ENCODE measurements at places on chromosomes 1 and 21.

DNA sequence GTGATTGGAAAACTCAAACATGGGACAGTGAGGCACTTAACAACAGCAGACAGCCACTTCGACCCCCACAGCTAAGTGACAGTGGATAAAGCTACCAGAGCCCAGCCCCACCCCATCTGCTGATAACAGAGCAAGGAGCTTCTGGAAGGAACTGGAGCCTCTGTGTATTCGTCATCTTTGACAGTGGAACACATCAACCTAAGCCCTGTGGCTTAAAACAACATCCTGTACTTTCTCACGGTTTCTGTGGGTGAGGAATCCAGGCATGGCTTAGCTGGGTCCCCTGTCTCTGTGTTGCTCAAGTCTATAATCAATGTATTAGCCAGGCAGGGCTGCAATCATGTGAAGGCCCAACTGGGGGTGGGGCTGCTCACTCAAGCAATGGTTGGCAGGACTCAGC, 18.4 kb upstream of the SIPA1L2 start:
- no peak for DNase-seq

DNA sequence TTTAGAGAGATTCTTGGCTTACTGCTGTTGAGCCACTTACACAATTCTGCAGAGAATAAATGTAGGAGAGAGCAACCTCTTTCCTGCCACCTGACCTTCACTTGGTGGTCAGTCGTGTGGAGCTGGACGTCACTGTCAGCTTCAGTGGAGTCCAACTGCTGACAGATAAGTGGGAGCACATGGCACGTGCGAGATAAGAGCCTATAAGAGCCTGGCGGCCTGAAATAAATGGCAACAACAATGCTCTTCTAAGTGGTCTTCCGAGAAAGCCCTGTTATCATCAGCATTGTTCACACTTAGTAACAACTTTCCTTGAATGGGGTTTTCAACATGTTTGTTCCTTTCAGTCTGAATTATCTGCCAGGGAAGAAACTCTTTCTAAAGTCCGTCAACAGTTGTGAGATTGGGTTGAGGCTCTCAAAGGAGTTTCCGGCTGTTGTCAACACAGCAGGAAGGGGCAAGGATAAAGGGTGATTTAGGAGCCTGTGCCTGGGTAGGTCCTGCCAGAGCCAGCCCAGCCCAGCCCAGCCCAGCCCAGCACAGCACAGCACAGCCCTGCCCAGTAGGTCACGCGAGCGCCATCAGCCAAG, 57.2 kb upstream of the RUNX1 start:
- no peak for DNase-seq

GRCh38 chr1:86429835-86430234, 5.9 kb downstream of the CLCA2 start:
- DNase-seq, result no peak

DNA sequence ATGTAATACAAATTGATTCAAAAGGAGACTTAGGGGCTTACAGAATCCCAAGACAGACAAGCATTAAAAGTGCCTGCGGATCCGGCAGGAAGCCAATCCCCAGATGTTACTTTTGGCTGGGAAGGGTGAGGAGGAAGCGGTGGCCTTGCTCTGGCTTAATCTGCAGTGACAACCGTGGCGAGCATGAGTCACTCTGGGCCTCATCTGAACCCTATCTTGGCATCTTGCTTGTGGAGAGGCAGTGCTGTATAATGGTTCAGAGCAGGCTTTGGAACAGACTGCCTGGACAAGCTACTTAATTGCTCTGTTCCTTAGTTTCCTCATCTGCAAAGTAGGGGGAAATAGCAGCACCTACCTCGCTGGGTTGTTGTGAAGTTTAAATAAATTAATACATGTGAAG, 74.1 kb downstream of the XCL2 start:
- DNase-seq, result peak; percentile 34

DNA sequence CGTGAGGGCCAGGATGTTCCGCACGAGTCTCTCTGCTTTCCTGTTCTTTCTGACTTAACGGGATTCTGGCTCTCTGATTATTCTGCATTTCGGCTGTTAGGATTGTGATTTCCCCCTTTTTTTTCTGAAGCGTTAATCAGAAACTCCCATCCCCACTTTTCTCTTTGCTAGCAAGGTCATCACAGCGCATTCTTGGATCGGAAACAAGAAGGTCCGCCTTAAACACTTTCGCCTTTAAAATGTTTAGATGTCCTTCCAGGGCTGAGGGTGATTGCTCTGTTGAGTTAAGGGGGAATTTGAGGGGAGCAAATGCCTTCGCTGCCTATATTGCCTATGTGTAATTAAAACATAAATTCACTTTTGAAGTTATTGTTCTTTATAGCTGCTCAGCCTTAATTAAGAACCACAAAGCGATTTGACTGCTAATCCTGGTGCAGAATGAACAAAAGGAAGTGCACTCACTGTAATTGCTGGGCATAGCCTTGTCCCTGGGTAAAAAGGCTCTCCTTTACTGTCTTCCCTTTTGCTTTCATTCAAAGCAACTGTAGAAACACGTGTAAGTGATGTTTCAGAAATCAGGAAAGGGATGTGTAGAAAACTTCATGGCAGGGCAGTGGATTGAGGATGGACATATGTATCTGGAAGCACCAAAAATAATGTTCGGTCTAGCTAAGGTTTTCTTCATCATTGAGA, 1.2 kb downstream of the LAMC1 start:
- no peak for DNase-seq

- DNase-seq, result no peak
Observed at GRCh38 chr1:15678578-15678977, 5.5 kb upstream of the PLEKHM2 start.

GRCh38 chr1:203026666-203027663, 674 bp downstream of the PPFIA4 start:
- DNase-seq, result no peak

- DNase-seq, result no peak
Observed at GRCh38 chr1:192660613-192661012, 24.7 kb downstream of the RGS13 start.

DNA sequence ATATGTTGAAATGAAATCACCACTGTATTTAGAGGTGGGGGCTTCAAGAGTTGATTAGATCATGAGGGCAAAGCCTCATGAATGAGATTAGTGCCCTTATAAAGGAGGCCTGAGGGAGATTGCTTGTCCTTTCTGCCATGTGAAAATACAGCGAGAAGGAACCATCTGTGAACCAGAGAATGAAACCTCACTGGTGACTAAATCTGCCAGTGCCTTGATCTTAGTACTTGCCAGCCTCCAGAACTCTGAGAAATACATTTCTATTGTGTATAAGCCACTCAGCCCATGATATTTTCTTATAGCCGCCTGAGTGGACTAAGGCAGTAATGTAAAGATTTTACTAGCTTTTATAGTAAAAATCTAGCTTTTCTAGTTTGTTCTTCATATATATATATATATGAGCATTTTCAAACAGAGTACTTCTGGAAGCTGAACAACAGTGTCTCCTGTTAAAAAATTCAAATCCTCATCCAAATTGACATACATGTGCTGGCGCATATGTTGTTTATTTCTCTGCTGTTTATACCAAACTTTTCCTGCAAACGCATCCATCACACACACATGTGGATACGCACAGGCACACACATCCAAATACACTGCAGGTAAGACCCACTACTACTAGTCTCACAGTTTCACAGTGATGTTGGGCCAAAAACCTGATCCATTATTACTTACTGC, 213.1 kb downstream of the RGS7 start:
- DNase-seq, result no peak

DNA sequence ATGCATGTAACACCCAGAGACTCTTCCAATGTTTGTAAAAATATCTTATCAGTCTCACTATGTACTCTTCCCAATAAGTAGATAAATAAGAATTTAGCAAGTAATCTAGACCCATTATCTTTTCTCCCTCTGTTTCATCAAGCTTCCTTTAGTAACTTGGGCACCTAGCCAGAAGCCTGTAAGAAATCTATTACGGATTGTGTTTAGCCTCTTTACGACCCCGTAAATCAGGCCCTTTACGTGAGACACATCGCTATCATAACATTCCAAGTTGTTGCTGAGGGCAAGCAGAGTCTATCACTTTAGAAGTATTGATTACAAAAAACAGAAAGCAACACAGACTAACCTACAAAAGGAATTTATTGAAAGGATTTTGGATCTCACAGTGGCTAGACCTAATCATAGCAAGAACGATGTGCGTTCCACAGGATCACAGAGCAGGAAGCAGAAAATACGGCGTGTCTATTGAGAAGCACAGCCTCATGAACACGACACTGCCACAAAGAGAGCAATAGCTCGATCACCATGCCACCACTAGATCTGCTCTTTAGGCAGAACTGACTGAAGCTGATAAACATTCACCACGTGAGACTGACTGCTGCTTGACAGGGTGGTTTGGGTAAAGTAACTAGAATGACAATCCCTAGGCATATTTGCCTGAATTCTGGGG, 922.1 kb downstream of the AMY1C start:
- DNase-seq, result peak; percentile 23

- no peak for DNase-seq
Observed at GRCh38 chr1:214954617-214954949, 128.0 kb upstream of the KCNK2 start.

GRCh38 chr21:43874085-43874805, 9.2 kb downstream of the AGPAT3 start:
- DNase-seq, result no peak

GRCh38 chr1:232033285-232033684, 406.7 kb downstream of the DISC1 start:
- peak; percentile 10 for DNase-seq

- no peak for DNase-seq
Observed at GRCh38 chr21:44057960-44058651, 46.0 kb downstream of the TRAPPC10 start.

DNA sequence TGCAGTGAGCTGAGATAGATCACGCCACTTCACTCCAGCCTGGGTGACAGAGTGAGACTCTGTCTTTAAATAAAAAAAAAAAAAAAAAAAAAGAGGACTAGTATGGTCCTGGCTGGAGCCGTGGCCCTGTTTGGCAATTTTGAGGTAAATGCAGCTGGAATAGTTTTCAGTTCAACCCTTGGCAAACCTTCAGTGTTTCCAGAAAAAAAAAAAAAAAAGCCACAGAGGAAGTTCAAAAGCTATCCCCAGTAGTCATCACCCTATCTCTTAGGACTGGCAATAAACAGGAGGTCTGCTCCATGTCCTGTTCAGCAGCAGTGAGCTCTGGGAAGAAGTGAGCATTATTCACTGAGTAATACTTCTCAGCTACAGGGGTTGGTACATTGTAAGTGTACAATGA, 56.8 kb upstream of the ERRFI1 start:
- DNase-seq, result no peak

GRCh38 chr1:67171574-67171955, 5.3 kb downstream of the IL23R start:
- DNase-seq, result no peak

GRCh38 chr1:180428782-180429695, 73.3 kb downstream of the ACBD6 start:
- DNase-seq, result no peak

GRCh38 chr1:117128323-117129079, 7.0 kb upstream of the TRIM45 start:
- DNase-seq, result peak; percentile 12

DNA sequence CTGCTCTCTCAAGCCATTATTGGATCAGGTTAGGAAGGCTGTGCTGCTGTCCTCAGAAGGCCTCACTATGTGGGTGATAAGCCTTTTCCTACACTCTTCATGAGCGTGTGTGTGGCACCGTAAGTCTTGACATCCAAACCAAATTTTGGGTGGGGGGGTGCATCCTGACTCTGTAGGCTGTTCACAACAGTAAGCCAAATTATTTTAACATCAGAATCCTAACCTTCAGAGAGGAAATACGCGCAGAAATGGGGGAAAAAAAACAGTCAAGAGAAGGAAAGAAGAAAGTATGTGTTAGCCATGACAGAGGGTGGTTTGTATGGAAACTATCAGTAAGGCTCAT, 21.0 kb downstream of the STPG1 start:
- DNase-seq, result no peak

- no peak for DNase-seq
Observed at GRCh38 chr1:3550511-3551289, 60.6 kb downstream of the MEGF6 start.

- DNase-seq, result no peak
Observed at GRCh38 chr1:57986432-57986831, 560.1 kb downstream of the OMA1 start.

DNA sequence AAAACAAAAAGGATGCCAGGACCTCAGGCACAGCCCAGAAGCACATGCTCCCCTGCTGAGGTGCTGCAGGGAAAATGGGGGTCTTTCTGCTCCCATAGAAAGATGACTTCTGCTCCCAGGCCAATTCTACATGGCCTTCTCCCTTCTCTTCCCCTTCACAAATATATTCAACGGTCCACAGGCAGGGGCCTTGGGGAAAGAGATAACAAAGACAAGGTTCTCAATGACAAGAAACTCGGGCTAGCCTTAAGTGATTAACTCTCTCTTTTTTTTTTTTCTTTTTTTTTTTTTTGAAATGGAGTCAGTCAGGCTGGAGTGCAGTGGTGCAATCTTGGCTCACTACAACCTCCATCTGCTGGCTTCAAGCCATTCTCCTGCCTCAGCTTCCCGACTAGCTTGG, 54.2 kb downstream of the H3-3A start:
- DNase-seq, result no peak

GRCh38 chr21:41547111-41547510, 39.2 kb upstream of the TMPRSS2 start:
- DNase-seq, result no peak

DNA sequence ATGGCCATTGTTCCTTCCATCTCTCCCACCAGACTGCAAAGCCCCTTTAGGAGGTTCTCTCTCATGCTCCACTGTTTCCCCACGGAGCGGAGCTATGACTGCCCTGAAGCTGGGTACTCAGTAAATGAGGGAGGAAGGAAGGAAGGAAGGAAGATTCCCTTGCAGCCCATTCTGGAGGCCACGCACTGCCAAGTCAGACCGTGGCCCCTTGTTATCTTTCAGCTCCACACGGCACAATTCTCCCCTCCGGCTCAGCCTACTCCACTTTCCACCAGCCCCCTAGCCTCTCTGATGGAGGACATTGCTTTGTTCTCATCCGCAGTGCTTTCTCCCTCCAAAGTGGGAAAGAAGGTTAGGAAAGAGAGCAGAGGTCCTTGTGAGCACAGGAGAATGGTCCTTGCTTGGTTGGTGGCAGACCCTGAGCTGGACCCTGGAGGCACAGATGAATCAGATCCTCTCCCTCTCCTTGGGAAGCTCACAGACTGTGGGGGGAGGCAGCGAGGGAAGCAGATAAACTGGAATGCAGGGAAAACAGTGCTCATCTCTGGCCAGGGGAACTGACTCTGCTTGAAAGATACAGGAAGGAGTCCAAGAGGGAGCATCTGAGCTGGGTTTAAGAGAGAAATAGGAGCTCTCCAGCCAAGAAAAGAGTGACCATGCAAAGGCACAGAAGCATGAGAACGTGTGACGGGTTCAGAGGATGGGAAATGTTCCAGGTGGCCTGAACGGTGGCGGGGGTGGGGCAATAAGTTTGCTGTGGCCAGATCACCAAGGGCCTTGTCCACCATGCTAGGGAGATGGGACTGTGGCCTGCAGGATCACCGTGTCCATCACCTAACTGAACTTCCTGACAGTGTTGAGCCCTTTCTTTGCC, 52.6 kb downstream of the GLIS1 start:
- no peak for DNase-seq

GRCh38 chr21:33026443-33026858, 716 bp downstream of the OLIG2 start:
- no peak for DNase-seq

DNA sequence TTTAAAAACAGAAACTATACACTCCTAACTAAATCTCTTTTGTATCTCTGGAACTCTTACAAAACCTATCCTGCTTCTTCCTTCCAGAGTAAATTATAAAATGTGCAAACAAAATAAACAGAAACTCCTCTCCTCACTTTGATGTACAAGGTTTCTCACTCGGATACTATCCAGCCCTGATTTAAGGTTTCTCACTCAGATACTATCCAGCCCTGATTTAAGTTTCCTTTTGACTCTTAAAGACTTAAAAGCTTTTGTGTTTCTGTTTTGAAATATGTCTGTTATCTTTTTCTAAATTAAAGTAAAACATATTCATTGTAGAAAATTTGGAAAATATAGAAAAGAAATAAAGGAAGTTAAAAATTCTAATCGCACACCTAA, 132.5 kb downstream of the CRB1 start:
- no peak for DNase-seq
